ENCODE measurements at places on chromosomes 6 and 20. TPM values are rescaled to one million over a fixed set of nuclear protein-coding genes. Genes with fewer than 3 reads are reported as not detected.

DNA sequence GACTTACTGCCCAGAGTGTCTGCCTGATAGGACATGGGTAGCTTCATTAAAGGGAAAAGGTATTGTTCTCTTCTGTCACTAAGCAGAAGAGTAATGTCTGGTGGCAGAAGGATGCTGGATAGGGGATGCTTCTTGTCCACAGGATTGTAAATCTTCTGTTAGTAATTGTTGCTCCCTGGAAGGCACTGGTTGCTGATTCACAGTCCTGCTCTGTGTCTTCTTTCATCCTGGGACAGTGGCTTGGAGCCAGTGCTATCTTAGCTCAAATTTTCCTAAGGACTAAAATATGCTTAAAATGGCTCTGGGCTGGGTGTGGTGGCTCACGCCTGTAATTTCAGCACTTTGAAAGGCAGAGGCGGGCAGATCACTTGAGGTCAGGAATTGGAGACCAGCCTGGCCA, 48.0 kb downstream of the SYTL3 start:
- no peak for DNase-seq

The TAGAP gene
- total RNA-seq = not detected

DNA sequence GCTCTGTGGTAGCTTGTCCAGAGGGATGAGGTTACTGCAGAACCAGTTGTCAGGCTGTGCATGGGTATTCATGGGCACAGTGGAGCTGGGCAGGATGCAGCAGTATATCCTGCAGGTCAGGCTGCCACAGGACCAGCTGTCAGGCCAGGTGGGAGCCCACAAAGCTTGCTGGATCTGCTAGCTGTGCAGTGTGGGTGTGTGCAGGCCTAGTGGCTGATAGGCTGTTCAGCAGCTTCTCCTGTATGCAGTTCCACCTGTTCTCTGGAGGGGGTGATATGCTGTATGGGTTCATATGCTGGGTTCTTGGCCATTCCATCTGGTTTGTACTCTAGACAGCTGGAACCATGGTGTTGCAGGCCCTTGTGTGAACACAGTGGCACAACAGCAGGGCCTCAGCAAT, 40.6 kb upstream of the TPD52L1 start:
- no peak for DNase-seq

- peak; percentile 56 for DNase-seq
Observed at GRCh38 chr20:63782051-63782471, 42.5 kb downstream of the SLC2A4RG start.

GRCh38 chr6:2862712-2863181, 21.1 kb upstream of the SERPINB1 start:
- no peak for DNase-seq

The POU5F1 gene
- not detected for total RNA-seq

The TMEM74B gene
- not detected for total RNA-seq

The NOL4L gene
- 8.5 TPM for total RNA-seq

DNA sequence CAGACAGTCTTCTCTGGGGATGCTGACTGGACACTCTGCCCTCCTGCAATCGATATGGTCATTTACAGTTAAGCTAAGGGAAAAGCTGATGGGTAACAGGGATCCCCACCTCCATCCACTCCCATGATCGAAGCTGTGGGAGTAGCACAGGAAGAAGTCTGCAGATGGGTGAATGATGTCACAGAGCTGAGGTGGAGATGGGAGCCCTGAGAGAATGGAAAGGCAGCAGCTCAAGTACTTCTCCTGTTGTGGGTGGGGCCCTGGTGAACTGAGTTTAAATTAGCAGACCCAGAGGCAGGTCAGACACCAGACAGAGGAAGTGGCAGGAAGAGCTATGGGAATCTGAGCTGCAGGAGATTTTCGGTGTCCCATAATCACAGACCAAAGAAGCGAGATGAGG, 29.0 kb downstream of the HDGFL1 start:
- no peak for DNase-seq

The NKX2-4 gene
- not detected for total RNA-seq
